Neural crest cell (in vitro differentiated cells): ENCODE measurements at places on chromosomes 6 and 20. TPM values are rescaled to one million over a fixed set of nuclear protein-coding genes. Genes with fewer than 3 reads are reported as not detected.

Gene MYL9
- 19.7 and 19.8 TPM in 2 replicates for total RNA-seq

Gene NEURL2
- total RNA-seq: 3.3 and 3.5 TPM in 2 replicates

DNA sequence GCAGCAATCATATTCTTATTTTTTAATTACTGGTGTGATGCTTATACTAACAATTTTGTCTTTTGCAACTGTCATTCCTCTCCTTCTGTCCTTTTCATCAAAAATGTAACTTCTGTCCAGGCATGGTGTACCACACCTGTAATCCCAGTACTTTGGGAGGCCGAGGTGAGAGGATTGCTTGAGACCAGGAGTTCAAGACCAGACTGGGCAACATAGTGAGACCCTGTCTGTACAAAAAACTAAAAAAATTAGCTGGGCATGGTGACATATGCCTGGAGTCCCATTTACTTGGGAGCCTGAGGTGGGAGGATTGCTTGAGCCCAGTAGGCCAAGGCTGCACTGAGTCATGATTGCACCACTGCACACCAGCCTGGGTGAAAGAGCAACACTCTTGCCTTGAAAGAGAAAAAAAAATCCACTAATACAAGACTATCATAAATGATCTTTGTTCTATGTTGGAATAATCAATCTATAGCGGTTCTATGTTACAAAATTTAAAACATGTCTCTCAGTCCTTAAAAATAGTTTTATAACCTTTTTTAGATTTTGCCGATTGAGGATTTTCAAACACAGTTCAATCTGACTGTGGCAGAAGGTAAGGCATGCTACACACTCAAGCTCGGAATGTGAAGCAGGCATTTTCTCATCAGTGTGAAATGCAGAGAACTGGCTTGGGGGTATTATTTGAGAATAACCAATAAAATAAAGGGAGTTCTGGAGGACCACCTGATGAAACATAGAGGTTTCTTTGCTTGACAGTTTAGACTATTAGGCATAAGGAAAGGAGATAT lies 70.4 kb downstream of the ENPP1 start:
- DNase-seq: no peak

GRCh38 chr20:208942-209566 lies 18.0 kb upstream of the DEFB129 start:
- no peak for DNase-seq

DNA sequence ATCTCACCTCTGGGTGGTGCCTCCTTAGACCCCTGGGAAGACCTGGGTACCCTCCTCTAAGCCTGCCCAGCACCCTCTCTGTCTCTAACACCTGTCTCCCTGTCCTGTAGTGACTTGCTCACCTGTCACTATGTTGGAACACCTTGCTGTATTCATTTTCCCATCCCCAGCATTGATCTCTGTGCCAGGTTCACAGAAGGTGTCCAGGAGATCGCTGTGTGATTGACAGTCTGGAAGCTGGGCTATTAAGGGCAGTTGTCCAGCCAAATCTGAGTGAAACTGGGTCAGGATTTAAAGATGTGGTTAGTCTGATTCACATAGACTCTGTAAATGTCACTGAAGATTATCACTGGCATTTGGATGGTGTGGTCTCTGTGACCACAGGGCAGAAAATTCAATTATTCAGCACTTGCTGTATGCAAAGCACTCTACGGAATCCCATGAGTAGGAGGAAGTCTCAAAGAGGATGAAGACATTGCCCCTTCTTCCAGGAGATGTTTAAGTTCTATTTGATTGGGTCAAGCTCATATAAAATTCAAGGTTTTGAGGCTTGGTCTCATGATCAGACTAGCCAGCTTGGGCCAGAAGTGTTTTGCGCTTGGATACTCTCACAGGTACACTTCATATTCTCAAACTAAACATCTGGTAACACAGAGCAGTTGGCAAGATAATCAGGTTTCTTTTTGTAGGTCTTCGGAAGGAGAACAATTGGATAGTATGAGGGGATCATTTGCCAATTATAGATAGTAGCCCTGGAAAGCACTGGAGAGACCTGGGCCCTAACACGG lies 57.8 kb upstream of the TAGAP start:
- no peak for DNase-seq

GRCh38 chr6:169162752-169163407 lies 90.8 kb downstream of the THBS2 start:
- DNase-seq: no peak

DNA sequence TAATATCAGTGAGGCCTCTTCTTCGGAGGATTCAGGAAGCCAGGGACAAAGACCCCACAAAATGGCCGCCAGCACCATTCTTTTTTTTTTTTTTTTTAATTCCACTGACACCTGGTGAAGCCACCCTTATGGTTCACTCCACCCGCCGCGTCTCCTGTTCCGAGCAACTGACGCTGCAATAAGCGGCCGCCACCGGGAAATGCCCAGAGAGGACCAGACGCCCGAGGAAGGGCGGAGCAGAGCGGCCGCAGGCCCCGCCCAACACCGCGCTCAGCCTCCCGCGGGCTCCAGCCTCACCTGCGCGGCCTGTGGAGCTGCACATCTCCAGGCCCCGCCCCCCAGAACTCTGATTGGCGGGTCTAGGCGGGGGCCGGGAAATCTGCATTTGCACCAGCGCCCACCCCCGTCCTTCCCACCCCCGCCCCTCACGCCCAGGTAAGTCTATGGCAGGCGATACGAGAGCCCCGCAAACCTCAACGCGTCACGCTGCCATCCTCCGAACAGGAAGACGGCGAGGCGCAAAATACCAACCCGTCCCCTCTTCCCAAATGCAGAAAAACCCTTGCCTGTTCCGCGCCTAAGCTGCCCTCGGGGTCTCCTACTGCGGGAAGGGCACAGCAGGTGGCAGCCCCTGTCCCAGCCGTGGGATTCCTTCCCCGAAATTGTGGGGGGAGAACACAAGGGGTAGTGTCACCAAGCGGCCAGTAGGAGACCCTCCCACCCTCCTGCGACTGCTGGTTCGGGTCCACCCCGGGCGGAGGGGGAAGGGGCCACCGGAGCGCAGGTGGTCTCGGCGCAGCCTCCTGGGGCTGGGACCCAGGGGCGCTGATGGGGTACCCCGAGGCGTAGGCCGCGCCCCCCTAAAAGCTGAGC lies 960 bp downstream of the ATP9A start:
- DNase-seq: peak; percentile 46

- no peak for DNase-seq
These were observed 204.5 kb downstream of the HIVEP2 start for GRCh38 chr6:142740449-142740848.

DNA sequence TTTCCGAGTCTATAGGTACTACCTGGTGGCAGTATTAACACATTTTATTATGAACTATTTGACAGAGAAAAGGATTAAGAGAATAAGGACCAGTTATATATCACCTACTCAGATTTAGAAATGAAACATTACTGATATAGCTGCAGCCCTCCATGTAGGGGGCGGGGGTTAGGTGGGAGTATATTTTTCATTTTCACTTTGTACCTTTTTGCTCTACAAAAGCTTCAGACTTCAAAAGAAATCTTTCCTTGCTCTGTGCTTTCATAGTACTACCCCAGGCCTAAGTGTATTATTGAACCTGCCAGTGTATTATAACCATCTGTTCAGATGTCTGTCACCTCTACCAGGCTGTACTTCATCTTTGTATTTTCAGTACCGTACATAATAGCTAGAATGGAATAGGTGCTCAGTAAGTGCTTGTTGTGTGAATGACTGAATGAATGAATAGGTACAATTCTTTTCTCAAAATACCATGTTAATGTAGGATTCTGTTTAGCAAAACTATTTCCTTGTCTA lies 43.0 kb downstream of the CDKAL1 start:
- no peak for DNase-seq

DNA sequence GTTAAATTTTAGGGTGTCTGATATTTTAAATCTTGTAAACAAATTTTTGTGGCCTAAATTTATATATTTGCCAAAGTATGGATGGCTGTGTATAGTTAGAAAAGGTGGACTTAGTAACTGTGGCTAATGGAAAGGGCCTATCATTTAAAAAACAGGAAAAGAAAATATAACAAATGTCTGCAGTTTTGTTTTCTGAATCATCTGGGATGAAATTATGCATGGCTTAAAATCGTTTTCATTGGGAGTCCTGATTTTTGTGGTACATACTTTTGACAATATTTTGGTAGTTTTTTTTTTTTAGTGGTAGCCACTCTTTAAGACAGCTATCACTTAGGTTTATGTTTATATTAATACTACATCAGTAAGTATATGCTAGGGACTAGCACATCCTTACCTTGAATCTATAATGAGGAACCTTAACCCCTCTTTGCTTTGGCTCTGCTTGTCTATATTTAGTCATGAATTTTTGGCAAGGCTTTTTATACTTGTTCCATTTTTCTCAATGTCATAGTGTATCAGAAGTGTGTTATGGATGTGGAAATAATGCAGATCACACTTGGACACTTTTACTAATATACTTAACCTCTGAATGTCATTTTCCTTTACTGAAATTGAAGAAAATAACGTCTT lies 5.6 kb downstream of the ARID1B start:
- no peak for DNase-seq

GRCh38 chr6:154800338-154800737 lies 67.1 kb downstream of the SCAF8 start:
- no peak for DNase-seq

DNA sequence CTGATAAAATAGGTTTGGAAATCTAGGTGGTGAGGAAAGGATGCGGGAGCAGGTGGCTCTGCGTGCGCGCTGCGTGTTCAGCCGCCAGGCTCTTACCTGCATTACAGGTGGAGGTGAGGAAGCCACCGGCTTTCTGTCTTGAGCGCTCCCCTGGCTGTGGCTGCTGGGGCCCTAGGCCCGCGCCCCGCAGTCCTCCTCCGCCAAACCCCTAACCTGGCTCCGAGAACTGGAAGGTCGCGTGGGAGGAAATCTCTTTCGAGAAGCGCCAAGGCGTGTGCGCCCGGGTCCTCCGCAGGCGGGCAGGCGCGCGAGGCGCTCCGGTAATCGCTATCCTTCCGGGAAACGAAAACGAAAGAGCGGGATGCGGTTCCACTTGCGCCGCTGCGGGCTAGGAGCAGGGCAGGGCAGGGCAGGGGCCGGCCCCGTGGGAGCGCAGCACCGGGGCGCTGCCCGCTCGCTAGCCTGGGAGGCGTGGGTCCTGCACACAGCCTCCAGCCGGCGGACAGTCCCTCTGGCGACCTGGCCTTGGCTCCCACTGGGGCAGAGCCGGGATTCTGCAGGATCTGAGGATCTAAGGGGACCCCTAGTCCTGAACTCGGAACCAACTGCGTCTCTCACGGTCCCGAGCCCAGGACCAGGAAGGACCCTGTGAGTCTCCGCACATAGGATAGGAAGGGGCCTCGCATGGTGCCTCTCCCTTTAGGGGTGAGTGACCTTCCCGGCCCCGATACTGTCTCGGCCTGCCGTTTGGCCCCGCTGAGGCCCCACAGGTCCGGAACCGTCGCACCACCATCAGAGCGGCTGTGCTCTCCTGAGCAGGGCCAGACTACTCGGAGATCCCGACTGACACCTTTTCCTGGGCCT lies at the start of gene ETV7:
ETV7 (minus strand) TSS at position 230 of the 864 bp plus-strand sequence; CDS start at position 102, 128 bp downstream.
- DNase-seq: no peak
